ENCODE measurements at places on chromosomes 6 and 20. TPM values are rescaled to one million over a fixed set of nuclear protein-coding genes. Genes with fewer than 3 reads are reported as not detected.

TRMT11 gene
- polyA plus RNA-seq, result 14.9 TPM

ETV7 gene
- 1.5 TPM for polyA plus RNA-seq

SLA2 gene
- 0.38 TPM for polyA plus RNA-seq

- peak; percentile 5 for DNase-seq
These were observed at the start of gene PLAGL1 for GRCh38 chr6:144008120-144008811. PLAGL1 (minus strand) TSS chr6:144008259; CDS start chr6:143948136, 60,123 bp downstream.

DNA sequence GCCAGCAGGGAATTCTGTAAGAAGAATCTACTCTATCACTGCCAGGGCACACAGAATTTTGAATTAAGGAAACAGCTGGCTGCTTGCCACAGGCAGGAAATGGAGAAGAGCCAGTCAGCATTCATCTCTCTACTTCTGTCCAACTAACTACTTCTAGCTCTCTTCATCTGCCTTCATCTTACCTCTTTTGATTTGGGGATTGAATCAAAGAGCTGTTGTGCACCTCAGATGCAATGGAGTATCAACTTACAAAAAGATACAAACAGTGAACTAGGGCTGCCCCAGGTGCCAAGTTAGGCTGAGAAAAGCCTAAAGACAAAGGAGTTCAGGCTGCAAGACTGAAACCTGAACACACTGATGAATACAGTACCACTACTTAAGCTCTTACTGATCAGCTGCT is 82.0 kb downstream of the PTPRK start:
- no peak for DNase-seq

DNA sequence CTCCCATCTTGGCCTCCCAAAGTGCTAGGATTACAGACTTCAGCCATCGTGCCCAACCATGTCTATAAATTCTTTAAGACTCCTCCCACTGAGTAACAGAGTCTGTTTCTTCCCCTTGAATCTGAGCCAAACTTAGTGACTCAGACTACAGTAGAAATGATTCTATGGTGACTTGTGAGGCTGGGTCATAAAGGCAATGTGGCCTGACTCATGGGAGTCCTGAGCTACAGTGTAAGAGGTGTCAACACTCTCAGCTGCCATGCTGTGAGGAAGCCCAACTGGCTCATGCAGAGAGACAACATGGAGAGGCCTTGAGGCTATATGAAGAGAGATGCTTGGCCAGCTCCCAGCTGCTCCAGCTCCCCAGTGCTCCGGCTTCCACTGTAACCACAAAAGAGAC is 5.2 kb upstream of the NRSN2 start:
- DNase-seq, result no peak

DNA sequence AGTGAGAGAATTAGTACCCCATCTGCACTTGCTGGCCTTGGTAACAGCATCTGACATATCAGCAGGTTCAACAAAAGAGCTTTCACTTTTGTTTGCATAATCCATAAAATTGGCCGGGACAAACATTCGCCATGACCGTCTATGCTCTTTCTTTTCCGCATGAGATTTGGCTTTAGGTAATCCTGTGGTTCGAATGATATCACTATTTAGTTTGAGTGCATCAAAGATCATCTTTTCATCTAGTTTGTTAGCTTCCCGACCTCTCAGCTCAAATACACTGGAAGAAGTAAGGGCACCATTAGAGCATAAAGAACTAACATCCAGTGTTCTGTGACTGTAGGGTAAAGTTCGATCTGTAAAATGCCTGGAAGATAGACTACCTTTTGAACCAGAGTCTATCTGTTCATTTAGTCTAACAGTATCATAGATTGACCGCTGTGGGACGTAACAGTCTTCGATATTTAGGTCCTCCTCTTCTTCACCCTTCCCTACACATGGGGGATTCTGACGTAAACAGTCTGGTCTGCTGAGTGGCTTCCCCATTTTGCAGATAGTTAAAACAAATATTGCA is 101.6 kb downstream of the DST start:
- DNase-seq, result no peak

- DNase-seq, result no peak
These were observed 191.6 kb upstream of the PRDM1 start for GRCh38 chr6:105894556-105894955.
